ENCODE measurements at places on chromosomes 2 and 18.

DNA sequence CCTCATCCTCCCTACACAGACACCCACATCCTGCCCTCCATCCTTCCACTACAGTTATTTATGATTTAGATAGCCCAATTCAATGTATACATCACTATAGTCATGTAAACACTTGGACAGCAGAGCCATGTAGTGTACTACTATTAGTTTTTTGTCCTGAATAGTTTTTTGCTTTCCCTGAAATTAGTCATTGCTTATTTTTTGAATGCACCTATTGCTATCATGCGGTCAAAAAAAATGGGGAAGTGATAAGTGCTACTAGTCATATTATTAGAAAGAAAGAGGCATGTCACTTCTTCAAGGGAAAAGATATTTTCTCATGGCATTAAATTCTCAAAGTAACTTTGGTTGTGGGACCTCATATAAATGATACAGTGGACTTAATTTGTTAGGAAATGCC, 6.8 kb upstream of the GREB1 start:
- no peaks in the 10 kb centered on the region for H3K36me3 ChIP-seq
- H3K4me3 ChIP-seq, result no peak overlapping the region
- H3K27me3 ChIP-seq, result no peaks in the 10 kb centered on the region
- H3K4me1 ChIP-seq, result peaks cover 11% of the 10 kb centered on the region

- no peak for DNase-seq
- no peaks in the 10 kb centered on the region for H3K27me3 ChIP-seq
- H3K27ac ChIP-seq, result no peak overlapping the region
- no peaks in the 10 kb centered on the region for H3K36me3 ChIP-seq
Measured at GRCh38 chr2:157292853-157293252, 32.8 kb downstream of the ERMN start.

- H3K36me3 ChIP-seq, result no peaks in the 10 kb centered on the region
- H3K27ac ChIP-seq, result no peak overlapping the region
- no peak overlapping the region for H3K4me3 ChIP-seq
- H3K4me1 ChIP-seq, result no peaks in the 10 kb centered on the region
- no peak for DNase-seq
- no peaks in the 10 kb centered on the region for H3K27me3 ChIP-seq
Measured at GRCh38 chr2:70574109-70574508, 20.5 kb upstream of the TGFA start.

GRCh38 chr18:35142275-35142615, 98.6 kb upstream of the ZNF397 start:
- H3K27ac ChIP-seq, result no peak overlapping the region
- H3K4me3 ChIP-seq, result no peak overlapping the region
- H3K27me3 ChIP-seq, result peaks cover 11% of the 10 kb centered on the region
- peaks cover 26% of the 10 kb centered on the region for H3K4me1 ChIP-seq
- H3K36me3 ChIP-seq, result peaks cover 1% of the 10 kb centered on the region

- no peak for DNase-seq
- H3K36me3 ChIP-seq, result no peaks in the 10 kb centered on the region
- H3K27ac ChIP-seq, result peak overlapping the region; percentile 57
- peaks cover 10% of the 10 kb centered on the region for H3K4me1 ChIP-seq
- H3K27me3 ChIP-seq, result peaks cover 2% of the 10 kb centered on the region
Measured at GRCh38 chr18:22026889-22027288, 142.5 kb upstream of the GATA6 start.

GRCh38 chr18:59640721-59641120, 56.5 kb downstream of the CCBE1 start:
- peaks cover 1% of the 10 kb centered on the region for H3K27me3 ChIP-seq
- no peak for DNase-seq
- H3K4me1 ChIP-seq, result no peaks in the 10 kb centered on the region
